Tibial artery (tissue), 4 donors: ENCODE measurements at places on chromosomes 1 and 21.

GRCh38 chr1:165330483-165330882 is 26.0 kb downstream of the LMX1A start:
- no peak for DNase-seq

DNA sequence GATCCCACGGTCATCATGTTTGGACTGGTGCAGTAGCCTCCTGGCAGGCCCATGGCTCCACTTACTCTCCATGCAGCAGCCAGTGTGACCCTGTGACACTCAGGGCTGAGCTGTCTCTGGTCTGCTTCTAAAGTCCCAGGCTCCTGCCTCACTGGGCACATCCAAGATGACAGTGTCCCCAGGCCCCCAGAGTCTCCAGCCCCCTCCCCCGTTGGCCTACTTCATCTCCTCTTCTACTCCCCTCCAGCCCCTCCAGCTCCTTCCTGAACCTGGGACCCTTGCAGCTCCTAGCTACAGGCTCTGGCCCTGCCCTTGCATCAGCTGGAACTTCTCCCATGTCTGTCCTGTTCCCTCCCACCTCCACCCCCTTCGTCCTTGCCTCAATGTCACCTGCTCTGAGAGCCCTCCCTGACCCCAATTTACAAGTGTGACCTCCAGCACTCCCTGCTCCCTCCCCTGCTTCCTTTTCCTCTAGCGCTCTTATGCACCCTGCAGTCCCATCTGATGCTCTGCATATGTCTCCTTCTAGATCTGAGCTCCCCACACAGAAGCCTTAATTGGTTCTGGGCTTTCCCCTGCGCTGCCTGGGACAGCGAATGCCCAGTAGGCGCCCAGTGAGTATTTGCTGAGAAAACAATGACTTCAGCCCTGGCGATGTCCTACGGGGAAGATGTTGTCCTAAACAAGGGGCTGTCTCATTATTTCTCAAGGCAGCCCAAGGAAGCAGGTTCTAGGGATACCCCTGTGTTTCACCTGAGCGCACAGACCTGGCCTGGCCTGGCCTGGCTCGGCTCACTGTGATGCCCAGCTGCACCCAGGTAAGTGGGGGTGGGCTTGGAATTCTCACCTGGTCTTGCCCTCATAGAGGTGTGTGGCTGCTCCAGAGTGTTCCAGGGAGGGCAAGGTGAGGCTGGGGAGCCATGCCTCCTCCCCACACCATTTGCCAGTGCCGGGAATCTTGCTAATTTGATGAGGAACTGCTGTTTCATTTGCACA is 600.6 kb downstream of the PTPRU start:
- DNase-seq = no peak

DNA sequence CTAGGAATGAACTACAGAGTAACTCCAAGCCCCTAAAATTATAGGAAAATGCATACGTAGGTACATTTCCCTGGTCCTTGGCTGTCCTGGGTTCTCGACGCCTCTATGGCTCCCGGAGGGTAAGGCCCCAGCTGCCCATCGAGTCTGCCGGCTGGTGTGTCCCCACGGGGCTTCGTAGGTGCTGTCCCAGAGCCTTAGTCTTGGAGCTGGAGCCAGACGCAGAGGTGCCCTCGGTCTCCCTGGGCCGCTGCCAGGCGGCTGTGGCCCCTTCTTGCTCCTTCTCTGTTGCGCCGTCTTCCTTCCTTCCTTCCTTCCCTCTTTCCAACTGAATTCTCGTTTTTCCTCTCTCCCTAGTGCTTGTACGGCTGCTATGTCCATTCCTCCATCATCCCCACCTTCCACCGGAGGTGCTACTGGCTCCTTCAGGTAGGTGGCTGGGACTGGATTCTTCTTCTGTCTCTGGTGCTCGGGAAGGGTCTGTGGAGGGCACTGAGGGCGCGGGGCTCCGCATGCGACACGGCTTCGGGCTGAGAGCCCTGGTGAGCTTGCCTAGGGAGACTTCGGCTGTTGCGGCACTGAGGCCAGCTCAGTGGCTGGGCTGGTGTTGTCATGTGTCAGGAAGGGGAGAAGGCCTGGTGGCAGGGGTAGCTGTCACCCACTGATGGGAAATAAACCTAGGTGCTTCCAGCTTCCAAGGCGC is 303.5 kb upstream of the VAMP3 start:
- DNase-seq = no peak

- DNase-seq = no peak
Measured at GRCh38 chr1:226598455-226598849, 49.9 kb downstream of the STUM start.

- no peak for DNase-seq
Measured at GRCh38 chr1:155037043-155037442, 3.4 kb downstream of the DCST1 start.
